ENCODE measurements at places on chromosomes 11 and 22. TPM values are rescaled to one million over a fixed set of nuclear protein-coding genes. Genes with fewer than 3 reads are reported as not detected.

GRCh38 chr22:46116491-46116958 is 33.8 kb upstream of the PPARA start:
- no peak overlapping the region for H3K4me3 ChIP-seq
- no peaks in the 10 kb centered on the region for H3K27me3 ChIP-seq
- H3K27ac ChIP-seq, result no peak overlapping the region
- H3K4me1 ChIP-seq, result peaks cover 11% of the 10 kb centered on the region
- no peaks in the 10 kb centered on the region for H3K36me3 ChIP-seq

GRCh38 chr11:70740488-70740851 is 342.1 kb downstream of the CTTN start:
- H3K4me3 ChIP-seq, result no peak overlapping the region
- H3K36me3 ChIP-seq, result no peaks in the 10 kb centered on the region
- no peaks in the 10 kb centered on the region for H3K27me3 ChIP-seq
- H3K27ac ChIP-seq, result no peak overlapping the region
- no peaks in the 10 kb centered on the region for H3K4me1 ChIP-seq

Gene HBB
- total RNA-seq, result not detected

Gene POU2AF3
- total RNA-seq, result not detected

- H3K4me1 ChIP-seq, result no peaks in the 10 kb centered on the region
- H3K27ac ChIP-seq, result no peak overlapping the region
- H3K27me3 ChIP-seq, result no peaks in the 10 kb centered on the region
- no peak for DNase-seq
Measured at GRCh38 chr11:111460856-111461255, 51.3 kb downstream of the BTG4 start.

Gene AQP11
- total RNA-seq, result not detected

GRCh38 chr22:37079158-37079557 is 27.6 kb downstream of the KCTD17 start:
- H3K36me3 ChIP-seq, result no peaks in the 10 kb centered on the region
- peaks cover 47% of the 10 kb centered on the region for H3K4me1 ChIP-seq
- no peaks in the 10 kb centered on the region for H3K27me3 ChIP-seq
- peak overlapping the region; percentile 86 for H3K27ac ChIP-seq

GRCh38 chr11:69301455-69302401 is 7.8 kb downstream of the MYEOV start:
- no peak overlapping the region for H3K4me3 ChIP-seq
- H3K27ac ChIP-seq, result no peak overlapping the region
- no peaks in the 10 kb centered on the region for H3K36me3 ChIP-seq
- peaks cover 37% of the 10 kb centered on the region for H3K4me1 ChIP-seq
- no peaks in the 10 kb centered on the region for H3K27me3 ChIP-seq

Gene CDC42EP2
- not detected for total RNA-seq

- no peak for DNase-seq
- peak overlapping the region; percentile 24 for H3K27ac ChIP-seq
- no peaks in the 10 kb centered on the region for H3K27me3 ChIP-seq
- H3K36me3 ChIP-seq, result no peaks in the 10 kb centered on the region
- H3K4me3 ChIP-seq, result peak overlapping the region; percentile 33
Measured at GRCh38 chr11:44681698-44682097, 45.1 kb upstream of the TSPAN18 start.

Gene OR52I2
- not detected for total RNA-seq

DNA sequence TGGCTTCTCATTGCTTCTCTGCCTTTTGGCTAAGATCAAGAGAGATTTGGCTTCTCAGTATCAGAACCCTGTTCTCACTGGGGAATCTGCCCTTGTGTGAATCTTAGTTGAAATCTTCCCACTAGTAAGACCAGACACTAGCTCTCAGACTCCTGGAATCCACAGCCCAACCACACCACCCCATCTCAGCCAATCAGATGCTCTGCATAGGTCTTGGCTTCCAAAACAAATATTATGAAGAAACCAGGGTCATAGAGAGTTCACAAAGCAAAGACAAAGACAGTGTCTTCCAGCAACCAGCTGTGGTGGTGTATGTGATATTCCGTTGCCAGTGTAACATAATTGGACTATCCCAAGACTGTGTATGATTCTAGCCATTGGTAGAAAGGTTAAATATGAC is 5.4 kb downstream of the OR8B12 start:
- H3K27me3 ChIP-seq, result peaks cover 7% of the 10 kb centered on the region
- H3K4me3 ChIP-seq, result no peak overlapping the region
- H3K36me3 ChIP-seq, result no peaks in the 10 kb centered on the region
- H3K27ac ChIP-seq, result no peak overlapping the region

- H3K4me3 ChIP-seq, result no peak overlapping the region
- DNase-seq, result no peak
- peaks cover 3% of the 10 kb centered on the region for H3K36me3 ChIP-seq
- H3K4me1 ChIP-seq, result peaks cover 65% of the 10 kb centered on the region
- no peaks in the 10 kb centered on the region for H3K27me3 ChIP-seq
Measured at GRCh38 chr22:28812516-28812915, 12.1 kb upstream of the XBP1 start.

DNA sequence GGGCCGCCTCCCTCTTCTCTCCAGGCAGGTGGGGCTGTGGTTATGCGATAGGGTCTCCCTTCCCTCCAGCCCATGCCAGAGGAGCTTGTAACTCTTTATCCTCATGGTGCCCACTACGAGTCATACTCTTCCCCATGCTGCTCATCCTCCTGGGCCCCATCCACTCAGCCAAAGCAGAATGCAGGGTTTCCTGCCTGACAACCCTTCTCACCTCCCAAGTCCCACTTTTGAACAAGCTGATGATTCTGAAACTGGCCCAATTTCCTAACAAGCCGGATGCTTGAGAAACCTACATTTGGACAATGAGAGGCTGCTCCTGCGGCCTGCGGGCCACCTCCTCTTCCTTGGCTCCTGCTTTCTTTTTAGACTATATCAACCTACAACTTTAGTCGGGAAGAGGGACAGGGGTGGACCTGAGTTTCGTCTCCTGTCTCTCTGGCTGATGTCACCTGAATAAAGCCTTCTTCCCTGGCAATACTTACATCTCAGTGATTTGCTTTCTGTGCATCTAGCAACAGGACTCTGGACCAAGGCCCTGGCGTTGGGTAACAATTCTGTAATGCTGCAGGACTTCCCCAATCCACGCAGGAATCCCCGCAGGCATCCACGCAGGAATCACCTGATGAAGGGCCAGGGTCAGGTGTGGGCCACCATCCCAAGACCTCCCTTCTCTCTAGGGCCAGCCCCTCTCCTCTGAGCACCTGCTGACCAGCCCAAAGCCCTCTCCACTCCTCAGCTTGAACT is 1.5 kb upstream of the NDUFS8 start:
- DNase-seq, result no peak
- H3K36me3 ChIP-seq, result peaks cover 17% of the 10 kb centered on the region
- H3K27me3 ChIP-seq, result no peaks in the 10 kb centered on the region
- H3K4me1 ChIP-seq, result peaks cover 39% of the 10 kb centered on the region

DNA sequence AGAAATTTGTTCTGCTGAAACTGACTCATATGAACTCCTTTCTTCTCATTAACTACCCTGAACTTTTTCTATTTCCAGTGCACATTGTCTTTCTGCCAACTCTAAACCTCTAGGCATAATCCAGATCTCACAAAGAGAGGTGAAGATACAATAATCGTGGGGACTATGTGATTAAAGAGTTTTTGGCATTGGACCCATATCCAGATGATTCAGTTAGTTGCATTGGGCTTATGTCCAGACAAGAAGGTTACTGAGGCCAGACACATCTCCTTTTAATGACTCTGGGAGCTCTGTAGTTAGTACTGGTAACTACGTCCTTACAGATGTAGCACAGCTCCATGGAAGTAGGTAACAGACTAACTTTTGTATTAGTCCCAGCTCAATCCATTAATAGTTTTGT is 273.0 kb downstream of the CASP12 start:
- H3K27me3 ChIP-seq, result no peaks in the 10 kb centered on the region
- DNase-seq, result no peak
- H3K27ac ChIP-seq, result no peak overlapping the region
- no peak overlapping the region for H3K4me3 ChIP-seq
- no peaks in the 10 kb centered on the region for H3K36me3 ChIP-seq
- H3K4me1 ChIP-seq, result no peaks in the 10 kb centered on the region

GRCh38 chr11:76186776-76187279 is 19.5 kb downstream of the WNT11 start:
- H3K27me3 ChIP-seq, result no peaks in the 10 kb centered on the region
- no peaks in the 10 kb centered on the region for H3K36me3 ChIP-seq
- no peaks in the 10 kb centered on the region for H3K4me1 ChIP-seq

DNA sequence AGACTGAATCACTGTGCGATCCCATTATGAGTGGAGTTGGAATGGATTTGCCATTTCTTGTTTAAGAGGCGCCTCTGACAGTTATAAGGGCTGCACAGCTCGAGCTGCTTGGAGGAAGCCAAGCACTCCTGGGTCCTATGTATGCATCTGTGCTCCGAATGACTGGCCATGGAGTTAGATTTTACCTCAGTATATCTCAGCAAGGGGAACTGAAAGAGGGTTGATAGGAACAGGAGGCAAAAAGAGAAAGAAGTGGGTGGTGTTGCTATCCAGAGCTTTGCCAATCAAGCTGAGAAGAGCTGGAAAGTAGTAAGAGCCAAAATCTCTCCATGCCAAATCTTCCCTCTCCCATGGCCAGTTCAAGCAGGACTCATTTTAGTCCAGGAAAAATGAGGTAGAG is 632.0 kb upstream of the KIRREL3 start:
- H3K27ac ChIP-seq, result no peak overlapping the region
- H3K4me1 ChIP-seq, result no peaks in the 10 kb centered on the region
- no peaks in the 10 kb centered on the region for H3K27me3 ChIP-seq
- no peaks in the 10 kb centered on the region for H3K36me3 ChIP-seq
- no peak for DNase-seq
